Activated CD4-positive, alpha-beta T cell treated with anti-CD3 and anti-CD28 coated beads, Interleukin-2, amount 50 U/mL, for 1 hour (primary cell): ENCODE measurements at places on chromosomes 11 and 22.
A peak's percentile ranks its signal among the peaks of the same experiment; 100 is the strongest.

GRCh38 chr22:24166811-24167210 is 14.5 kb upstream of the SUSD2 start:
- no peak for DNase-seq

GRCh38 chr11:102488208-102488607 is 35.6 kb upstream of the TMEM123 start:
- DNase-seq, result no peak

DNA sequence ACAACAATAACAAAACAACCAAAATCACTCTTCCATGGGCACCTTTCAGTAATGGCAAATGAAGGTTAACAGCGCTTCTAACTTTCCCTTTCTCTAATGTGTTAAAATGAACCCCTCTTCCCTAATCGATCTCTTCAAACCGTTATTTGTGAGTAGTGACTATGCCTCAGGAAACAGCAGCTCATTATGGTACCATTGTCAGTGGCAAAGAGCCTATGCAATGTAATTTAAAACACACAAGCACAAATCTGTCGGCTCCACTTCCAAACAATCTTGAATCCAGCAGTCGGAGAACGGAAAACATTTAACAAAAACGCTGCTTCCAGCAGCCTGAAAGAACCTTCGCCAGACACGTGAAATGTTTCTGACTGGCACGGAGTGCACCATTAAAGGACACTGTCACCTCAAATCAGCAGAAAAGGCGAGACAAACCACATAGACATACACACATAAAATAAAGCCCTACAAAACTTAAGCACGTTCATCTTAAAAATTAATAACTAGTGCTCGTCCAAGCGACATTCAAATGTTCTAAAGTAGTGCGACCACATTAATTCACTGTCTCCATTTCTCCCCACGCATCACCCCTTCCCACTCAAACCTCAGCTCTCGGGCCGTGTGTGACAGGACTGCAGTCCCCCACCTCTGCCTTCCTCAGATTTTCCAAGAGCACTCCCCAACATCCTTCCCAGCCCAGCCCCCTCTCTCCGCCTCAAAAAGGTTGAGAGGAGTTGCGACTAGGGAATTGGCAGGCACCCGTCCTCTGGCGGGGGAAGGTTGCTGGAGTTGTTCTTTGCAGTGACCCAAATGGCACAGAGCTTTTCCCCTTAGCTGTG is 748 bp downstream of the RAB30 start:
- no peak for DNase-seq

DNA sequence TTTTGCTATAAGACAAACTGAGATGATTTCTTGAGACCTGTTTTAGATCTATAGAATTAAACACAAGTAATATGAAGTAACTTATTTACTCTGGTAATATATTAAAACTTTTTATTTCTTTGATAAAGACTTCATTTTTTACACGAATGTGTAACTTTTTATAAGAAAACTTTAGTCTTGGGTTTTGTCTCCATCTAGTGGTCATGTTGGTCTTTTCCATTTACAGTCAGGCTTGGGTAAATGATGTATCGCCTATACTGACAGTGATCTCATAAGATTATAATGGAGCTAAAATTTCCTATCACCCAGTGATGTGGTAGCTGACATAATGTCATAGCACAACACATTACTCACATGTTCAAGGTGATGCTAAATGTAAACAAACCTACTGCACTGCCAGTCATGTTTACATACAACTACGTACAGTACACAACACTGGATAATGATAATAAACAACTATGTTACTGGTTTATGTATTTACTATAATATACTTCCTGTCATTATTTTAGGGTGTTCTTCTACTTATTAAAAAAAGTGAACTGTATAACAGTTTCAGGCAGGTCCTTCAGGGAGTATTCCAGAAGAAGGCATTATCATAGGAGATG is 7.5 kb upstream of the C11orf97 start:
- no peak for DNase-seq

- DNase-seq, result no peak
These were observed 470.5 kb upstream of the CADM1 start for GRCh38 chr11:115974703-115975102.

DNA sequence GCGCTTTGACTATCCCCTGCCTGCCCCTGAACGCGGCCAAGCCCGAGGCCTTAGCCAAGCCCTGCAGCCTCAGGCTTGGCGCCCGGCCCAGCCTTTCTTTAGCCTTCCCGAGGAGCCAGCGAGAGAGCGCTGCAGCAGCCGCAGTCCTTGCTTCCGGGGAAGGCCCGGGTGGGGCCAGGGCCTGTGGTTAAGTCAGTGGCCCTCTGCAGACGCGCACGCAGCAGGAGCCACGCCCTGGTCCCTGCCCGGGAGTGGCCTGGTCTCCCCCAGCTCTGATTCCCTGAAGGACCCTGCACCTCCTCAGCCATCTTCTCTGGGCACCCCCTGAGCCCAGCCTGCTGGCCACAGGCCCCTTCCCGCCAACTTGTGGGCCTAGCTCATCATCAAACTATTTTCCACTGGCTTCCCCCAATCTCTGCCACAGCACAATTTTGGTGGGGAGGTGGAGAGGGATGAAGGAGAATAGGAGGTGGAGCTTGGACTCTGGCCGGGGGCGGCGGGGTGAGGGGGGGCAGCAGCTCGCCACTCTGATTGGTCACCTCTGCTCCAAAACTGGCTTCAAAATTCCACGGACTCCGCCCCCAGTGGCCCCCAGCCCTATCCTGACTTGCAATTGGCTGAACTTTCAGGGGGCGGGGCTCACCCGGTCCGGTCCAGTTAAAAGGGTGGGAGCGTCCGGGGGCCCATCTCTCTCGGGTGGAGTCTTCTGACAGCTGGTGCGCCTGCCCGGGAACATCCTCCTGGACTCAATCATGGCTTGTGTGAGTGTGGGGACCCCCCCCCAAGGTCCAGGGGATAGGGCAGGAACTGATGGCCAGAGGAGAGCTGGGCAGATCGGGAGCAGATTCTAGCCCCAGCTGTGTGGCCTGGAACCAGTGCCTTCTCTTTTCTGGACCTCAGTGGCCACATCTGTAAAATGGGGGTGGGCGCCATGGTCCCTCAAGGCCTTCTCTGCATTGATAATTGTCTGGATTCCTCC is at the start of gene LGALS1:
LGALS1 (plus strand) TSS at position 686 of the 979 bp plus-strand sequence; CDS start at position 753, 67 bp downstream.
- peak; percentile 58 for DNase-seq

- DNase-seq, result no peak
These were observed 494.6 kb upstream of the FAT3 start for GRCh38 chr11:91730057-91730456.

GRCh38 chr11:35967042-35967441 is 23.2 kb downstream of the LDLRAD3 start:
- no peak for DNase-seq

GRCh38 chr22:41469218-41469851 is 418 bp downstream of the ACO2 start:
- DNase-seq, result no peak

GRCh38 chr11:129724866-129725265 is 90.8 kb upstream of the TMEM45B start:
- DNase-seq, result no peak

- DNase-seq, result no peak
These were observed 44.1 kb downstream of the RBFOX2 start for GRCh38 chr22:35984183-35985175.

- no peak for DNase-seq
These were observed 1.6 kb downstream of the GSTP1 start for GRCh38 chr11:67584881-67585873.

GRCh38 chr11:45937916-45938315 is 15.5 kb downstream of the LARGE2 start:
- DNase-seq, result no peak

- DNase-seq, result no peak
These were observed 12.2 kb downstream of the USP2 start for GRCh38 chr11:119369132-119369925.

- no peak for DNase-seq
These were observed 12.9 kb downstream of the MS4A10 start for GRCh38 chr11:60797846-60798630.
